ENCODE measurements at places on chromosomes 6 and 20. TPM values are rescaled to one million over a fixed set of nuclear protein-coding genes. Genes with fewer than 3 reads are reported as not detected.

Gene C6orf15
- total RNA-seq = not detected

Gene C20orf96
- total RNA-seq = 3.3 TPM

Gene SAMD3
- total RNA-seq = not detected

Gene CAPN11
- total RNA-seq = 2.7 TPM

Gene CRIP3
- total RNA-seq = not detected

Gene HLA-DRA
- not detected for total RNA-seq

Gene FRMD1
- total RNA-seq = not detected

Gene TRIM15
- total RNA-seq = not detected

Gene PPARD
- total RNA-seq = 6.4 TPM

Gene GNRH2
- total RNA-seq = not detected

Gene LPIN3
- total RNA-seq = 3.7 TPM

Gene AGER
- 0.59 TPM for total RNA-seq

Gene ARFGEF2
- total RNA-seq = 35.4 TPM

Gene SYS1
- total RNA-seq = 29.5 TPM

Gene PROKR2
- not detected for total RNA-seq

Gene NOL4L
- 21.6 TPM for total RNA-seq

Gene BEND6
- 0.33 TPM for total RNA-seq

Gene RGS17
- 3.4 TPM for total RNA-seq

Gene COX4I2
- not detected for total RNA-seq
